ENCODE measurements at places on chromosomes 5 and 9.

DNA sequence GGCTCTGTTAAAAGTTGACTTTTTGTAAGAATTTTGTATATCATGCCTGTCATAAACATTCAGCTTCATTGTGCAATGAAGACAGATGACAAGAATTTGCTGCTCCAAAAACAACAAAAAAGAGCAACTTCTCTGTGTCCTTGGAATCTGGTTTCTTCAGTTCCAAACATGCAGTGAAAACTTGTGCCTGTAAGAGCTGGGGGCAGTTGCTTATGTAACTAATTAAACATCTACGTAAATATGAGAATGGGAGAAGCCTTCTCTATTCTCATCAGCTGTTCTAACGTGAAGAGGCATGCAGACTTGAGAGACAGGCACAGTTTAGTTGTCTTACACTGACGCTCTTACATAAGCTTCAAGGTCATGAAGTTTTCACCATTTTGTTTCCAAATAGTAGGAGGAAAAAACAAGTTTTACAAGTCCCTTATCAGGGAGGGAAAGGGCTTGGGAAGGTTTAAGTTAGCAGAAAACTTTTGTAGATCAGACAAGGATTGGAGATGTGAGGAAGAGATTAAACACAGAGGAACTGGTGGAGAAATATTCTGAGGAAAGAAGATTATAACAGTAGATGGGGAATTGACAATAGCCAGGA lies 170.4 kb downstream of the RFK start:
- DNase-seq, result no peak

DNA sequence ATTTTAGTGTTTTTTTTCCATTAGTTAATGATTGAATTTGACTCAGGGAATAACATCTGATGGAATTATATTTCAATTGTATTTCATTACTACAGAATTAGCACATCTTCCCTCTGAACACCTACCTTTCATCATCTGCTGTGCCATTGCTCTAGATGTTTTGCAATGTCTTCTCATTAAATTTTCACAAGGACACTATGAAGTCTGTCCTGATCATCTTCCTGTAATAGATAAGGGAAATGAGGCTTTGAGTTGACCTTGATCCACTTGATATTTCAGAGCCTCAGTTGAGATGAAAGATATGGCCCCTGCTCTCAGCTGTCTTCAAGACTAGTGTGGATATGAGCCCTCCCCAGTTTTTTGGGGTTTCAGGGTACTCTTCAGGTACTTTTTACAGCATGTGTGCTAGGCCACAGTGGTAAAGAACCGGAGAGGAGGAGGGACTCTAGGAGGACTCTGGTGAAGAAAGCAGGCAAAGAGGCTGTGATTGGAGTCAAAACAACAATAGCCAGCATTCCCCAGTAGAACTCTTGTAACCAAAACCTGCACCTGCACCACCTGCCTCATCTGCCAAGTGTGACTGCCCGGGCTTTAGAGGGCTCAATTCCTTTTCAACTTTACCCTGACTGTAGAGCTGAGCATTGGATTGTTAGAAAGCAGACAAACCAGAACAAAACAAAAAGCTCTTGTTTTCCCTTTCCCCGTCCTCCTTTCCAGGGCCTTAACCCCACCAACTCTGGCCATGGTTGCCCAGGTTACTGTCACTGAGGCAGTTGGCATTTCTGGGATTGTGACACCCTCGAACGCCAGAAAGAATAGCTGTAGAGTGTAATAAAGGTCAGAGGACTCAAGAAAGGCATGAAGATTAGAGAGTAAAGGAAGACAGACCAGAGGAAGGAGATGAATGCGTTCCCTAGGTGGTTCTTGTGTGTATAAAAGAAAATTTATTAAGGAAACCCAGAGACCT lies 56.3 kb downstream of the ERAP1 start:
- DNase-seq, result no peak

GRCh38 chr9:132806723-132807421 lies 71.2 kb downstream of the AK8 start:
- no peak for DNase-seq

- DNase-seq, result no peak
These were observed 13.1 kb downstream of the DNAJB5 start for GRCh38 chr9:35002623-35003022.

- no peak for DNase-seq
These were observed at the start of gene IL7R for GRCh38 chr5:35856765-35857351. Gene IL7R, plus strand, starts transcription at chr5:35856891. Its CDS starts 87 bp downstream, at chr5:35856978.

DNA sequence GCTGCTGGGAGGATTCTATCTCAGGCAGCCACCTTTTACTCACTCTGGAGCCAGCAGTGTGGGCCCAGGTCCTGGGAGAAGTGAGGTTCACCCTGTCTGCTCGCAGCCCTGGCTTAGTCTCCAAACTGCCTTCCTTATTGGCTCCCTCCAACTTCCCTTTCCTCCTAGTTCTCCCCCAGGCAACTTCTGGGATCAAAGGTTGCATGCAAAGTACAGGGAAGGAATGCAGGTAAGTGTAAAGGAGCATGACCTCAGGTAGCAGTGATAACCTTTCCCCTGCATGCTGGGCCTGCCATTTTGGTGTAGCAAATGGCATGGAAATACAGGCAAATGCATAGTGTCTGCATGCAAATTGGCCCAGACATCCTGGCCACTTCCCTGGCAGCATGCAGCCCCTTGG lies 53.8 kb upstream of the ARAP3 start:
- no peak for DNase-seq
